ENCODE measurements at places on chromosomes 12 and 14.

DNA sequence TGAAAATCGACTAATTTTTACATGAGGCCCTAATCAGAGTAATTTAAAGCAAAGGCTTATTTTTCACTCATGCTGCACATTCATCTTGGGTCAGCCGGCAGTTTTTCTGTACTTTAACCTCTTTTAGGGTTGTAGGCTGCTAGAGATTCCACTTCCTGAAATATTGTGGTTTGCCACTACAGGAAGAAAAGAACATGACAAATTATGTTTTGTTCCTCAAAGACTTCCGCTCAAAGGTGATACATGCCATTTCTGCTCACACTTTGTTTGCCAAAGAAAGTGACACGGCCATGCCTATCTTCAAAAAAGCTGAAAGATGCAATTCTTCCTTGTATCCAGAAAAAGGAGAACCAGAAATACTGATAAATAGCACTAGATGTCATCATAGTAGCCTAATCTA lies 183.4 kb upstream of the PPFIA2 start:
- DNase-seq = no peak

- DNase-seq = no peak
Measured at GRCh38 chr14:61927520-61927919, 165.3 kb downstream of the SNAPC1 start.

DNA sequence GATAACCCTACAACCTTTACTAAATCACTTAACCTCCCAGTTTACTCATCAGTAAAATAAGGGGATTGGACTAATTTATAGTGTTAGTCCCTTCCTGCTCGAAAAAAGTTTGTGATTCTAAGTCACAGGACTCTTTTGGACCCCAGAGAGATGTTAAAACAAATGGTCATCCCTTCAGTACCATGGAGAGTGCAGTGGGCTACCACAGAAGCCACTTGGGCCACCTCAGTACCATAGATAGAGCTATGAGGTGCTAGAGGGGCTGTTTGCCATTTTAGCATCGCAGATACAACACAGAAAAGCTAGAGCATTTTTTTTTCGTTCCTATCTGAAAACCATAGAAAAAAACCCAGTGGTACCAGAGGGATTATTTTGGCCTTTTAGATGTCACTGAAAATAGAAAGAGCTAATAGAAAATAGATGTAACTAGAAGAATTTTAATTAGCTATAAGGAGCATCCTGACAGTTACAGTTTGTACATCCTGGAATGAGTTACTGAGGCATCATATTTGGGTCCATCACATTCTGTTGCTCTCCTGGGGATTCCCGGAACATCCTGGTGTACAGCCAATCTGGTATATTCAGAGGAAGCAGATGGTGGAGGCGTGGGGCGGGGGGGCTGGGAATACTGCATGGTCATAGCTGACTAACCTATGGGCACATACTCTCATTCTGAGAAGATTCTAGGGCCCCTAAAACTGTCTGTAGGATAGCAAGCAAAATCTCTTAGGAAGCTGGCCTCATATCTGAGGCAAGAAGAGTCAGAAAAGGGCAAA lies 2.8 kb downstream of the ZNF219 start:
- no peak for DNase-seq

- DNase-seq = no peak
Measured at GRCh38 chr14:103088921-103089320, 4.9 kb downstream of the LBHD2 start.

GRCh38 chr12:53096089-53096741 lies 1.3 kb upstream of the IGFBP6 start:
- DNase-seq = no peak

DNA sequence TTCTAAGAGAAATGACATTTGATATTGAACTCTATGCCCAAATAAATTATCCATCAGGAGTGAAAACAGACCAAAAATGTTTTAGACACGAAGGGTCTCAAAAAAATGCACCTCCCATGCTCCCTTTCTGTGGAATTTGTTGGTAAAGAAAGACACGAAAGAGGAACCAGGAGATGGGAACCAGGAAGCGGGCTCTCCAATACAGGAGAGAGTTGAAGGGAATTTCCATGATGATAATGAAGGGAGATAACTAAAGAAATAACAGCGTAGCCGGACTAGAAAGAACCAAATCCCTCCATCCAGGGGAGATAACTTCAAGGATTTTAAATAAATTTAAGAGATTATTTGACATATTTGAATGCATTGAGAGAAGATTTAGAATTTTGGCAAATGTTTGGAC lies 183.0 kb downstream of the DUSP6 start:
- DNase-seq = no peak

- no peak for DNase-seq
Measured at GRCh38 chr12:125467363-125467762, 402.1 kb downstream of the AACS start.

DNA sequence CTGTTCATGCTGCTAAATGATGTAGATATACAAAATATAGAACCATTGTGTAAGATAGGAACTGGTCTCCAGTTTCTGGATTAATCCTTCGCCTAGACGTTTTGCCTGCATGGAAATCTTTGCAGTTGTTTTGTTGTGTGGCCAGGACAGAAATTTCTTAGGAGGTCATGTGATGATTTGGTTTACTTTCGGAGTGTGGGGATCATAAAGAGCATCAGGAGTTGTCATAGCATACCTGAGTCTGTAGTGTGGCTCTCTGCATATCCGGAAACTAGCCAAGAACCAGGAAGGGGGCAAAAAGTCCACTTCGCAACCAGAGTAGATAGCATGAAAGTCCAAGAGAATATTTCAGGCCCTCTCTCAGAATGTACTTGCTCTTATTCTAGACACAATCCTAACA lies 3.1 kb downstream of the SAMD4A start:
- DNase-seq = no peak

GRCh38 chr14:104773505-104774452 lies 20.8 kb downstream of the SIVA1 start:
- no peak for DNase-seq

DNA sequence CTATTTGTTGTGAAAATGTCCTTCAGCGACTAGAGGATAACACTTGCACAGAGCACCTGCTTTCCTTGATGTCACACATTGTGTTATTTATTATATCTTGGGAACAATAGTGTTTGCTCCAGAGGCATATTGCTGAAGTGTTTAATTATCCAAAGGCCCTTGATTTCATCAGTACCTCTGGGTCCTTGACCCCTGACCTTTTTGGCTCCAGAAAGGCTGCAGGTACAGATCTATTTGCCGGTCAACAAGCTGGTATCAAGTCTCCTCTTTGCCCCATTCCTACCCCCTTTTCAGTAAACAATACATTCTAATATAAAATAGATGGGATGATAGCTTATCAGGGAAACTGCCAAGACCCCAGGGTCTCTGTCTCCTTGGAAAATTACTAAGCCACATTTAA lies 206.8 kb downstream of the DACT1 start:
- no peak for DNase-seq

- DNase-seq = no peak
Measured at GRCh38 chr14:87076922-87077321, 916.1 kb downstream of the GALC start.

- DNase-seq = no peak
Measured at GRCh38 chr12:119326341-119326740, 8.2 kb upstream of the CCDC60 start.

- no peak for DNase-seq
Measured at GRCh38 chr12:47819138-47819895, 386 bp downstream of the HDAC7 start.

DNA sequence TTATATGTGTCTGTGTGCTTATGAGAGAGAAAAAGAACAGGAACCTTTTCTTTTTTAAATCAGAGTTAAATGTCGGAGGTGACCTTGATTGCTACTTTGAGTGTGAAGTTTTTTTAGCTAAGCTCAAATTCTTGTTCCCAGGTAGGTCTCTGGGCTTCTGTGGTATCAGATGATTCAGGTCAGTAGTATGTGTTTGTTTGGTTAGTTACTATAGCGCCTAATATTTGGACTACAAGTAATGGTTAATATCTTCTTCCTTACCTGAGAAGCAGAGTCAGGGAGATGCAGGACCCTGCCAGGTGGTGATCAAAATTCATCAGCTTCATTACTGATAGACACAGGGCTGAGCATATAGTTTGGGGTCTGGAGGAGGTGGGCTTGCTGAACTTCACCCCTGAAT lies 30.8 kb downstream of the ADCK1 start:
- no peak for DNase-seq

- no peak for DNase-seq
Measured at GRCh38 chr12:5511256-5511643, 79.3 kb downstream of the NTF3 start.

- DNase-seq = no peak
Measured at GRCh38 chr12:108594-108993, 42.0 kb downstream of the IQSEC3 start.

GRCh38 chr12:122880668-122881067 lies 15.3 kb downstream of the VPS37B start:
- DNase-seq = no peak

DNA sequence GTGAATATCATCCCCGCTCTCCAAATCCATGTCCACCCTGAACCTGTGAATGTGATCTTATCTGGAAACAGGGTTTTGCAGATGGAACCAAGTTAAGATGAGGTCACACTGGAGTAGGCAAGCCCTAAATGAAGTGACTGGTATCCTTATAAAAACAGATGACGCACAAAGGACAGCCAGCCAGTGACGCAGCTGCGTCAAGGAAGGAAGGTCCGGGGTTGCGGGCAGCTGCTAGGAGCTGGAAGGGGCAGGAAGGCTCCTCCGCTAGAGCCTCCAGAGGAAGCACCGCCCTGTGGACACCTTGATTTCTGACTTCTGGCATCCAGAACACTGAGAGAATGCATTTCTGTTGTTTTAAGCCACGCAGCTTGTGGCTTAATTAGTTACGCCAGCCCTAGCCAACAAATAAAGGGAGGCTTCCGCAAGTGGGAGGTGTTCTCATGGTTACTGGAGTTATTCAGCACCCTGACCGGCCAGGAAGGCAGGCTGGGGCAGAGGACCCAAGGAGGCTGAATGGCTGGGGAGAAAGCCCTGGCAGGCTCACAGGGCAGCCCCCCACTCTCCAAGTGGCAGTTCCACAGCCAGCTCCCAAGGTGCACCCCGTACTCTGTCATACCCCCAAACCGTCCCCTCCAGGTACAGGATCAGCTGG lies 127.6 kb upstream of the NCOR2 start:
- no peak for DNase-seq

- no peak for DNase-seq
Measured at GRCh38 chr12:104490850-104491249, 34.1 kb downstream of the CHST11 start.

DNA sequence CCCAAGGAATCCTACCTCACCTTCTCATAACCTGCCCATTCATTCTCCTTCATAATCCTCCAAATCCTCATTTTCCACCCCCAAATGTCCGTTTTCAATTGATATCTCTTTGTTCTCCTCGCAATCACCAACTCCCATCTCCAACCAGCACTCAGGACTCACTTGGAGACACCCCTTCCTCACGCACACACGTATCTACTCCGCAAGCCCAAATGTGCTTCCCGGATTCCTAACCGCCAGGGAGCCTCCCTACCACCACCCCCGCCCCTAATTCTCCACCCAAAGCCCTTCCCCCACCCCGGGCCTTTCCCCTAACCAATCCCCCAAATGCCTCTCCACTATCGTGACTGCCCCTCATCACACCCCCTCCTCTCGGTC lies 304 bp downstream of the KCTD10 start:
- DNase-seq = no peak

- peak; percentile 83 for DNase-seq
Measured at GRCh38 chr14:105065280-105066228, at the start of gene GPR132. GPR132 (minus strand) TSS chr14:105065430; CDS start chr14:105055420, 10,010 bp downstream.

- no peak for DNase-seq
Measured at GRCh38 chr12:70288817-70289216, 45.6 kb downstream of the CNOT2 start.

DNA sequence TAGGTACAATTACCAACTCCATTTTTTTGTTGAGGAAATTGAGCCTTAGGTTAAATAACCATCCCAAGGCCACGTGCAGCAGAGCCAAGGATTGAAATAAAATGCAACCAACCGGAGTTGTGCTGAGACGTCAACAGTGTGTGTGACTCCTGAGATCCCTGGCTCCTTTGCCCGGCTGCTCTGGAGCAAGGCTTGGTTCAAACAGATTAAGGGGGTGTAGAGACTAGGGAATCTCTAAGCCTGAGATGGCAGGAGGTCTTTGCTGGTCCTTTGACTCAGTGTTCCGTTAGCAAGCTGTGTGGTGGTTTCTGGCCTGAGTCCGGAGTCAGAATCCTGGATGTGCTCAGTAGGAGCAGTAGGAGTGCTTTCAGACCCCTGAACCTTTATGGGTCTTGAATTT lies 1.4 kb upstream of the SLC8A3 start:
- DNase-seq = no peak

GRCh38 chr12:27762757-27763156 lies 17.3 kb upstream of the KLHL42 start:
- DNase-seq = no peak

GRCh38 chr14:63761351-63762117 lies 33.7 kb upstream of the SGPP1 start:
- no peak for DNase-seq

GRCh38 chr12:11886339-11886738 lies 184.4 kb upstream of the BCL2L14 start:
- no peak for DNase-seq

DNA sequence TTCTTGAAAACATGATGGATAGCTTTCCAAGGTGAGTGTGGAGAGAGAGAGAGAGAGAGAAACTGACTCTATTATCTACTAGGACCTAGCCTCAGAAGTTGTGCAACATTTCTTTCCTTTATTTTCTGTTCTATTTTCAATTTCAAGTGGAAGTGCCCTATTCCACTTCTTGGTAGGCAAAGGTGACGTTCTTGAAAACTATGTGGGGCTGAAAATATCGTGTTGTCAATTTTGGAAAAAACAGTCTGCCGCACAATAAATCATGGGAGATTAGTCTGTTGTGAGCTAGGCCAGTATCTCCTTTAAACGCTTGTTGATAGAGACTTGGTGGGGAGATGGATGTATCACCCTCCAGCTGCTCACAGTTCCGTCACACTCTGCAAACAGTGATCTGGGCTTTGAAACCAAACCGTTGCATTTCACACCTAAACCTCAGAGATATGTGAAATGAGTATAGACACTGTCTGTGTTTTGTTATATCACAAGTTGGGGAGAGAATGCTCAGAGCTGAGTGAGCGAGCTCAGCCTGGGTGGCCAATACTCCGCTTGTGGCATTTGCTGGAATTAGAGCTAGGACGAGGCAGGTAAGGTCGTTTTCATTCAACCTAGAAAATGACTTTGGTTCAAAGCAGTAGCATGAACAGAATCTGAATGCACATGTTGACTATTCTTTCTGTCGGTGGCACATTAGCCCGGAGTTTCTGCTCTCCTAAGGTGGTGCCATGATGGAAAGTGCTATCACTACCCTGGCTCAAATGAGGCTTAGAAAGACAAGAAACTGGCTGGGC lies 75.1 kb upstream of the ST8SIA1 start:
- DNase-seq = no peak

DNA sequence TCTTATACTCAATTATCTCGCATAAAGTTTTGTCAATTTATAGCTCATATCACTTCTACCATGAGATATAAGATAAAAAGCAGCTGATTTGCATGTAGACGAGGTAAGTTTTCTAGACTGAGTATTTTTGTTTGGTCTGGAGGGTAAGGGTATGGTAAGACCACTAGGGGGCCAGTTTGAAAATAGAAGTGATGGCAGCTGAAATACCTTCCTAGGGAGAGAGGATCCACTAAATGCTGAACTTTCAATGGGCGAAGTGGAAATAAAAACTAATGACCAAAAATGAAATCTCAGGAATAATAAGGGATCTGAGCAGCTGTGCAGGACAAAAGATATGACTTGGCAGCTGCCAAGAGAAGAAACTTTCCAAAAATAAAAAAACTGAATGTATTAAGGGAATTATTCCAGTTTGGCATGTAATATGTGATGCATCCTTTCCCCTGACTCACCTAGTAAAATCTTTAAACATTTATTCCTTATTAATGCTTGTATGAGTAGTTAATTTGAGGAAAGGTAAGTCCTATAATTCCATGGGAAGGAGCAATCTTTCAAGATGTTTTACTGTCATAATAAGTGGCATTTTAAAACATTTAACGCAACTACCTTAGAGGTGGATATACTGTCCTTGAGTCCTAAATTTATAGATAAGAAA lies 754.5 kb downstream of the C12orf50 start:
- no peak for DNase-seq
